Purkinje cell (primary cell): ENCODE measurements at places on chromosomes 13 and 19. TPM values are rescaled to one million over a fixed set of nuclear protein-coding genes. Genes with fewer than 3 reads are reported as not detected.

Gene NOTCH3
- polyA plus RNA-seq = 0.41 and 0.54 TPM in 2 replicates

Gene SPTBN4
- polyA plus RNA-seq = 3.2 and 3.4 TPM in 2 replicates

Gene FAM124A
- 0.28 and 2.3 TPM in 2 replicates for polyA plus RNA-seq

Gene KRTDAP
- polyA plus RNA-seq = 0.58 and 1.7 TPM in 2 replicates

Gene LIM2
- not detected in 2 replicates for polyA plus RNA-seq

Gene PRR19
- not detected in 2 replicates for polyA plus RNA-seq

Gene ERVK3-1
- polyA plus RNA-seq = 113 and 115 TPM in 2 replicates

Gene ADPRHL1
- polyA plus RNA-seq = 6.3 and 9.8 TPM in 2 replicates
